ENCODE measurements at places on chromosomes 4 and X.

DNA sequence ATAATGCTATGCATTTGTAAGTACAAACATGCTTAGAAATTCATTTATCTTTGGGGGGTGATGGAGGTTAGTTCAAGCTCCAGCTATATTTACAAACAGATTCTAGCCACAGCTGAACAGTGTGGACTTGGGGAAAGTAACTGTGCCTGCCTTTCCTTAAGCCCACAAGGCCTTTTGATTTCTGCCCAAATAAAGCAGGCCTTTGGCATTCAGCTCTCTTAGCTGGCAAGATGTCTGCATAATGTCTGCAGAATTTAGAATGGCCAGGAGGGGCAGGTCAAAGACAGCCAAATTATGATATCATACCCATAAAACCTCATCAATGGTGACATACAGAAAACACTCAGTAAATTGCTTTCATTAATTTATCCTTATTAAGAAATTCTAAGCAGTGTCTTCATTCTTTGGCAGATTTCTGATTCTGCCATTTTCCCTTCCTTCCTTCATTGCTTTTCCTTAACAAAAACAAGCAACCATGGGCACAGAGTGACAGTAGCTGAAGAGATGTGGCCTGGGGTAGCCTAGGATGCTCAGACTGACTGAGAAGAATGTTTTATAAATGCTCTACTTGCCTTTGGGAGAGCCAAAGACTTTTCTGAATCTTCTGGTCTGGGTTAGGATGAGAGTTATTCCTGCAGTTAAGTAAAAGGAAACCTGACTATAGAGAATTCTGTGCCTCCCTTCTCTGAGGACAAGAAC lies 538.7 kb upstream of the NR3C2 start:
- no peak for DNase-seq

GRCh38 chrX:23902419-23902818 lies 5.3 kb downstream of the APOO start:
- DNase-seq: peak; percentile 69

DNA sequence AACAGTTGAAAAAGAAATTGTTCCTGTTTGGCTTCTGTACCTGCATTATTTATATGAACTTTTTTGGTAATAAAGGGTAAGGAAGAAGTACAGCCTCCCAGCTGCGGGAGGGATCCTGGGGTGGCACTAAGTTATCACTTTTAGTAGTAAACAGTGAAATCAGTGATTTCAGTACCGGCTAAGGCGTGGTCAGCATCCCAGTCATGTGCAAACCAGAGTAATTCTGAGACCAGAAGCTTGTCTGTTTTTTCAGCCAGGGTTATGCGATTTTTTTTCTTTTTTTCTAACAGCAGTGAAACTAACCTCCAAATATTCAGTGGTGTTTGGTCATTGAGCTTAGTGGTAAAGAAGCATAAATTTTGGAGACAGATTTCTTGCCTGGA lies 3.3 kb downstream of the EGF start:
- no peak for DNase-seq

DNA sequence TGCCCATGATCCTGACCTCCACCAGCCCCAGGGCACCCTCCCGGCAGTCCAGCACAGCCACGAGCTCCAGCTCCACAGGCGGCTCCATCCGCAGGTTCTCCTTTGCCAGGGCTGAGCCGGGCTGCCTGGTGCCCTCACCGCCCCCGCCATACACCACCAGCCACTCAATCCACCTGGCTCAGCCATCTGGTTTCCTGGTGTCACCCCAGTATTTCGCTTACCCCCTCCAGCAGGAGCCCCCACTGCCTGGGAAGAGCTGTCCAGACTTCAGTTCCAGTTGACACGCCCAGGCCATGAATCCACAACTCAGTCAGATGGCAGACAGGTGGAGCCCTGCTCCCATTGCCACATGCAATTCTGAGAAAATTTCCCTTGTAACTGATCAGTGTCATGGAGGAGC lies 3.9 kb downstream of the SHISA3 start:
- peak; percentile 28 for DNase-seq

GRCh38 chr4:186016796-186017195 lies 52.2 kb upstream of the TLR3 start:
- DNase-seq: no peak

- DNase-seq: no peak
These were observed 6.3 kb upstream of the TAB3 start for GRCh38 chrX:30895370-30895769.

GRCh38 chr4:95358421-95358820 lies 190.4 kb downstream of the UNC5C start:
- no peak for DNase-seq

DNA sequence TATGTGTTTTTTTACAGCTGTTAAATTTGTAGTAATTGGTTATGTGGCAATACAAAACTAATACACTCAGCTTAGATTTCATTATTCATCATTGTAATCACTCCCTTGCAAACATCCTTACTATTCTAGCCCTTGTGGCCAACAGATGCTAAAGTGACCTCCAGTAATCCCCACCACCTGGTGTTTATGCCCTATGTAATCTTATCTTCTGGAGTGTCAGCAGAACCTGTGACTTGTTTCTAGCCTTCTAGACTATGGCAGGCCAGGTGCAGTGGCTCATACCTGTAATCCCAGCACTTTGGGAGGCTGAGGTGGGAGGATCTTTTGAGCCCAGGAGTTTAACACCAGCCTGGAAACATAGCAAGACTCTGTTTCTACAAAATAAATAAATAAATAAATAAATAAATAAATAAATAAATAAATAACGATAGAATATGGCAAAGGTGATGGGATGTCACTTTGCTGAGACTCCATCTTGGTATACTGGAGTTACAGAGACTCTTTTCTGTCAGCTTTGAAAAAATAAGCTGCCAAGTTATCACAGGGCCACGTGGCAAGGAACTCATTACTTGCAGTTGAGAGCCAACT lies 12.3 kb upstream of the TSR2 start:
- DNase-seq: no peak

DNA sequence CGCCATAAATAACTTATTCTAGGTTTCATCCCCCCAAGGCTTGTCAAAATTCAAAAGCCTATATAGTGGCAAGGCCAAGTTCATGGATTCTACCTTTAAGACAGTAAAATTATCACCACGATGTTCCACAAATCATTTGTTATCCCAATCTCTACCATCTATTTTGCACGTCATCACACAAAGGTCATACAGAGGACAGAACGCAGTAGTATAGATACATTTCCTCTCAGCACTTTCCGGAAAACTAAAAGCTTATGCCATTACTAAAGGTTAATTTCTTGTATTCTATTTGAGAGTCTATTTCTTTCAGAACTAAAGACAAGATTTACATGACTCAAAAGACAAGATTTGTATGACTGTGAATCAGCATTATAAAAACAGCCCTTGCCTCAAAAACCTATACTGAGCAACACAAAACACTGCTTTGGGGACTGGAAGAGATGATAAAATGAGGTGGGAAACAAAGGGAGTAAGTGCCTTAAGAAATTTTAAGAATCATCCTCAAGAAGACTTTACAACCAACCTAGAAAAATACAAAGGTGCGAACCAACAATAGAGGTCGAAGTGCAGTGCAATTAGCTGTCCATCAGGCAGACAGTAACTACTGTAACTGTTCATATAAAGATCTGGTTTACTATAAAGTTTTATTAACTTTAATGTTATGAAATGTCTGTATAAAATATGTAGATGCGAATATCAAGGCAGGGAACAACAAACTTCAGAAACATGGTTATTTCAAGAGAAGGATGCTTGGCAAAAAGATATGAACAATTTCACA lies 7.6 kb downstream of the UBE2D3 start:
- DNase-seq: no peak

- no peak for DNase-seq
These were observed 157.9 kb downstream of the GBA3 start for GRCh38 chr4:22850630-22851029.

GRCh38 chr4:87236861-87237260 lies 16.4 kb upstream of the KLHL8 start:
- no peak for DNase-seq

DNA sequence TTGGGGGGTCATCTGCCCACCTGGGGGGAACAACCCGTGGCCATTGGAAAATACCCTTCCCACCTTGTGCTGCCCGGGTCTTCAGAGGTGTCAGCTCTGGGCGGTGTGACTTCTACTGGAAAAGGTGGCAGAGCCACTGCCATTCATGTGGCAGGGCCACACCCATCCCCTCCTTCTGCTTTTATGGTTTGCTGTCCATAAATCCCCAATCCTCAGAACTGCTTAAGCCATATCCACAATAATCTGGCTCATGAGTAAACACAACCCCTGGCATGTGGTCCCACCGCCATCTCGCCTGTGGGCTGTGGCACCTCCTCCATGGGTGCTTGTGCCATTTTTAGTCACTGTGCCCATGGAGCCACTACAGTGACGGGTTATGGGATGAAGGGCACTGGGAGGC lies 20.6 kb downstream of the SORCS2 start:
- no peak for DNase-seq

- DNase-seq: no peak
These were observed 110.3 kb upstream of the MAP3K15 start for GRCh38 chrX:19625612-19626011.

DNA sequence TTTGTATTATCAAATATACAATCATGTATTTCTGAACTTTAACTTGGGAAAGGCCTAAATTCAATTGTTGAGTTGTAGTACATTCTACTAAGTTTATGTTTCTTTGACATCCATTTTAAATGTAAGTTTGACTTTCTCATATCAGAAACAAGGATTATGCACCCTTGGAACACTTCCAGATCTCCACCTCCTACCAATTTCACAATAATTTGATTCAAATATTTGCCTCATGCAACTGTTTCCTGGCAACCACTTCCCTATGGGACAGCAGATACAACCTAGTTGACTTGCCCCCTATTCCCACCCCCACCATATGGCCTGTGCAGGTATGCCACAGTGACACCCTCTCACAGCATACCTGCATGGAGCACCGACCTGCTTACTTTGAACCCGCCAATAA lies 506.4 kb upstream of the PABPC4L start:
- no peak for DNase-seq

DNA sequence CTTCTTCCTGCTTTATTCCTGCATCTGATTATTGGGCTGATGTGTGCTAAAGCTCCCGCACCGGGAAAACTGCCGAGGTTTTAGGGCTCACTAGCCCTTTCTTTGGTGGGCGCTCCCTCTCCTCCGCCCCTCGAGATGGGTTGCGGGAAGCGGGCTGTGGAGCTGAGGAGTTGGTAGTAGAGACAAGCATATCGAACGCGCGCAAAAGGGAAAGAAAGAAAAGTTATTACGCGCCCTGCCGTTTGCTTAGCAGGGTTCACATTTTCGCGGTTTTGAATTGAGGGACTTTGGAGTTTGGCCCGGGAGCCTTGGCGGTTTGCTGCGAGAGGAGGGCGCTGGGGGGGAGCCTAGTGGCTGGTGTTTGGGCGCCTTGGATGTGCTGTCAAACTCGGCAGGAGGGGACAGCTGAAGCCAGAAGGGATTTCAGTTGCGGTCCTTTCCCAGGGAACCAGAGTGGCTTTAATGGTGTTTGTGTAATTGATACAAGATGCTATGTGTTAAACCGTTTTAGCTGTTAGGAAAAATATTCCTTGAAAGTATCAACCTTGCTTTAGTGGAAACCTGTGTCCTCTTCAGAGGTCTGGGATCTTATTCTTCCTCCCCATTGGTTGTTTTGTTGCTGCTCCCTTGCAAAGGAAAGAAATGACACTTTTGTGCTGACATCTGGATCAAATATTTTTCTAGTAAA lies 1.1 kb downstream of the GAB1 start:
- peak; percentile 54 for DNase-seq

- DNase-seq: no peak
These were observed 349.9 kb downstream of the FBXW7 start for GRCh38 chr4:152185786-152186550.

GRCh38 chr4:172945611-172946010 lies 223.0 kb upstream of the GALNT7 start:
- DNase-seq: peak; percentile 10

- DNase-seq: no peak
These were observed 40.1 kb upstream of the GAB1 start for GRCh38 chr4:143296397-143297067.

- DNase-seq: no peak
These were observed 112.3 kb upstream of the BCOR start for GRCh38 chrX:40209951-40210617.

GRCh38 chrX:110087485-110088356 lies 84.8 kb downstream of the TMEM164 start:
- DNase-seq: no peak

- DNase-seq: no peak
These were observed 2666.6 kb downstream of the PCDH7 start for GRCh38 chr4:33386764-33387163.

- no peak for DNase-seq
These were observed 130.8 kb downstream of the TLL1 start for GRCh38 chr4:166003811-166004210.

DNA sequence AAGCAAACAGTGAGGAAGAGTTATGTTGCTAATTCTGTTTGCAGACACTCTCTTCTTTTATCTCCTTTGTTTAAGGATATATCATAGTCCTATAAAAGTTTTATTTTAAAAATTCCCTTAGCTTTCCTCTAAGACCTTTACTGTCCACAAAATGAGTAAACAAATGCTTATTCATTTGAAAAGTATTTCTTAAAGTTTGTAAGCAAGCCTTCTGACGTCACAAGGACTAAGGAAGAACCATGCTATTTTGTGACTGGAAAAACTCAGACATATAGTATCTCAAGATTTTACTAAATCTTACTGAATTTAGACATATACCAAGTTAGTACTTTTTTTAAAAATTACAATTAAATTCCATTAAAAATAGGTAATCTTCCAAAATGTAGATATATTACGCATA lies 5.2 kb upstream of the RBMXL3 start:
- DNase-seq: no peak

GRCh38 chr4:122152711-122153226 lies 638 bp downstream of the BLTP1 start:
- DNase-seq: peak; percentile 58

Data from neural progenitor cell (in vitro differentiated cells).